ENCODE measurements at places on chromosomes 3 and 15.

- DNase-seq, result no peak
These were observed 744 bp downstream of the ZNF619 start for GRCh38 chr3:40477666-40478065.

DNA sequence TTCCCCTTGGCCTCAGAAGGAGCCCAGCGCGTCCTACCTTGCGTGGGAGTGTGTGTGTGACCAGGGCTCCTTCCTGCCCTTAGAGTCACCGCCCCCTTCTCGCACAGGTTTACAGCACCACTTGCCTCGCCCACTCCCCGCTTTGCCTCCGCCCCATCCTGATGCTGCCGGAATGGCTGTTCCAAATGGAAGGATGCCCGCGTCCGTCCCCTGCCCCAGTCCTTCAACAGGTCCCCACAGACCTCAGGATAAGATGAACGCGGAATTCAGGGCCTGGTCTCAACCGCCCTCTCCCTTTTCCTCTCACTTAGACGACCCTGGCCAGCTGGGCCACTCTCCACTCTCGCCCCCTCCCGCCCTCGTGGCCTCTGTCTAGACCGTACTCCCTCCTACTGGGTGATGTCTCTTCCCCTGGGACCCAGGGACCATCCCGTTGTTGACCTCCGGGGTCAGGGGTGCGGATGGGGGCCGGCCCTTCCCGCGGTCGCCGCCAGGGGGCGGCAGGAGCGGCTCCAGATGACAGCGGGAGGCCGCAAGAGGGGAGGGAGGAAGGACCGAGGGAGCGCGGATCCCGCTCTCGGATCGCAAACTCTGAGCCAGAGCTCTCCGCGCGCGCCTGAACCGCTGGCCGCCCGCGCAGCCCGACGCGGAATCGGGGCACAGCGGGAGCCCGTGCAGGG is at the start of gene THSD4:
THSD4 (plus strand) TSS at position 585 of the 680 bp plus-strand sequence.
- peak; percentile 33 for DNase-seq

DNA sequence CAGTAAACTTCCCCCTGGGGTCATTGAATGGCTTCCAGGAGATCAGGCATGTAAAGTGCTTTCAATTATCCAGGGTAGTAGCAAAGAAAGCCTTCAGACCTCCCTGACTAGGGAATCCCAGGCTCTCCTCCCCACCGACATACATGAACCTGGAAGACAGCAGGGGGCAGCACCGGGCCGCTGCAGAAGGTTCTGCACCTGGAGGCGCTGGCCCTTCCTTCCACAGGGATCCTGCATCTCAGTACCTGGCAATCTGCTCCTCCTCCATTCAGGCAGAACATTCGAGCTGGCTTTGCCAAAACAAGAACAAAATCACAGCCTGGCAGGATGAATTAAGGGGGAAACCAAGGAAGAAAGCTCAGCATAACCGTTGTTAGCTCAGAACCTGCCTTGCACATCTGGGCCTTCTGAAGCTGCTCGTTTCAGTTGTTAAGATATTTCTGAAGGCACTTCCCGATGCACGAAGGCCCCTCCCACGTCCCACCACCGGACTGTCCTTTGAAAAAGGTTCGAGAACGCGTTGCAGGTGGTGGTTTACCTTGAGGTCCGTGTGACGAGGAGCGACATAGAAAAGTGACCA is 237.7 kb downstream of the SLCO3A1 start:
- DNase-seq, result no peak

- DNase-seq, result no peak
These were observed 207.8 kb downstream of the MTHFS start for GRCh38 chr15:79689030-79689429.

DNA sequence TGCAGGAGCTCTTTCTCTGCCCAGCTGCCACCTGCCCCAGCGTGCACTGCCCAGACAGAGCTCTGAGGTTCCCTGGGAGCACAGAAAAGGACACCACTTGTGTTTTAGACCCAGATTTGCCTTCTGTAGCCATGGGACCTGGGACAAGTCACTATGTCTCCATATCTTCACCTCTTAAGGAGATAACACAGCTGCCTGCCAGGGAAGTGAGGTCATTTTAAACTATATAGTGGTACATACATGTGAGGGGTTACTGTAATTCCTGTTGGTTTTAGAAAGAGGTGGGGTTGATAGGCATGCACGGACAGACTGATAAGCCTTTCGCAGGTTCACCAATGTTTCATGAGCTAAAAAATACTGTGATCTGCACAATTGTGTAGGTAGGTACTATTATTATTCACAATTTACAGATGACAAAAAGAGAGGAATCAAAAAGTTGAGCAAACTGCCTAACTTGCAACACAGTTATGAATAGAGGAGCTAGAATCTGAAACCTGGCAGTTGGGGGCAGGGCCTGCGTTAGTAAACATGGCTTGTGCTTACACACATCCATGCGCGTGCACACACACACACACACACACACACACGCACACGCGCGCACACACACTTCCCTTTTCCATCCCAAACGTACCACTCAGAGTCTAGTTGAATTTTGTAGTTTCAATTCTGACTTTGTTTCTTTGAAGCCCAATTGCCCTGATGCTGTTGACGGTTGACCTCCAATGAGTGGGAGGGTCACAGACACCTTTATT is 193.6 kb downstream of the FAM43A start:
- no peak for DNase-seq

DNA sequence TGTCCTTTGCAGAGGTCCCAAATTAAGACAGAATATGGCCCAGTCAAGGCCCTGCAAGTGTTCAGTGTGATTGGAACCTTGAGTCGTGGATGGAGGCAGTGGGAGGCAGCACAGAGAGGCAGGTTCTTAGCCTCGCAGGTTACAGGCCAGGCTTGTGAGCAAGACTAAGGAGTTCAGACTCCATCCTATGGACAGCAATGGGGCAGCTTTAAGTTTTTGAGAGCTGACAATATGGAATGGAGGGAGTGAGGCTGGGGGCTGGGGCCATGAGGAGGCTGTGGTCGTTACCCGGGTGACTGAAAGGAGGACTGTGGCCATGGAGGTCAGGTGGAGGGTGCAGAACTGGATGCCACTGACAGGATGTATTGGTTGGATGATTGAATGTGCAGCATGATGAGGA is 74.1 kb upstream of the PRR23C start:
- DNase-seq, result no peak

- DNase-seq, result no peak
These were observed 108.3 kb upstream of the FRMD4B start for GRCh38 chr3:69494185-69494584.

- no peak for DNase-seq
These were observed 24.8 kb upstream of the VGLL4 start for GRCh38 chr3:11668243-11669235.

DNA sequence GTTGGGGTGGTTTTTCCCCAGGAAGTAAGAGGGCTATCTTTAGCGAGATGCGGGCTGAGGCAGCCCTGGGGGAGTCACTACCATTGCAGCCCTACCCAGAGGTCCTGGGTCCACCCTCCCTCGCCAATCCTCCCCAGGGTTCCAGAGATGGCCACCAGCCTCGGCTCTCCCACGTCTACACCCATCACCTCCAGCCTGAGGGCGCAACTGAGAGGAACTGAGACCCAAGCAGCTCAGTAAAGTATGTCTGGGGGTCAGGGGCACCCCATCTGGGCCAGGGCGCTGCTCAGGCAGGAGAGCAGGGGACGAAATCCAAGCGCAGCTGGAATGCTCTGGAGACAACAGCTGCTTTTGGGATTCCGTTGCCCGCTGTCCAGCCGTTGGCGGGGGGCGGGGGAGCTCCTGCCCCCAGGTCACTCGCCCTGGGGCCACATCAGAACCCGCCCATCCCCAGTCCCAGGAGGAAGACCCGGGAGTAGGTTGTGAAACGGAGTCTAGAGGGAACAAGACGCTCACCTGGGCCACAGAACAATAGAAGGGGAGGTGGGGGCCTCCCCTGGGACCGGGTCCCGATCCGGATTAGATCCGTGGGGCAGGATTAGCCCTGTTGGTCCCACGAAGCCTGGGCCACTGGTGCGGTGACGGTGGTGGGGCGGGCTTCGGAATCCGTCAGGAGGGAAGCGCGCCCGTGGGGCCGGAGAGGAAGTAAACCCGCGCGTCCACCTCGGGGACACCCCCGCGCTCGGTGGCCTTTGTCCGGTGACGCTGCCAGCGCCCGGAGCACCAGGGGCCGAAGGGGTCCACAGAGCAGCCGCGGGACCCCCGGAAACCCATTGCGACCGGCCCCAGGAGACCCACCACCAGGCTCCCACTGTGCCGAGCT is 1.4 kb upstream of the NDUFAF3 start:
- no peak for DNase-seq

DNA sequence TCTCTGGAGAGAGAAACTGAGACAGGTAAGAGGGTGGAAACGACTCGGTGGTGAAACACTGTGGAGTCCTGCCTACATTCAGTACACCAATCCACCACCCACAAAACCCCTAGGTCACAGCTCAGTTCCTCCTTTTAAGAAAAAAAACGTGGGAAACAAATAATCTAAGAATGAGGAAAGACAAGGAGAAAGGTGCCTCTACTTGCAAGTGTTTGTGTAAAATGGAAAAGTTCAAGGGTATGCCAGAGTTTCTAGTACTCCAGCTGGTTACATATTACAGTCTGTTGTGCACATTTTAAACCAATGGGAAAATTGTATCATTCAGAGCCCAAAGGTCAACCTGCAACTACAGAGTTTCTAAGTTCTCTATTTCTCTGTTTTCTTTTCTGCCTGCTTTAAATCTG is 32.2 kb downstream of the HGD start:
- DNase-seq, result no peak

GRCh38 chr3:40109641-40110490 is 199.6 kb upstream of the EIF1B start:
- no peak for DNase-seq

DNA sequence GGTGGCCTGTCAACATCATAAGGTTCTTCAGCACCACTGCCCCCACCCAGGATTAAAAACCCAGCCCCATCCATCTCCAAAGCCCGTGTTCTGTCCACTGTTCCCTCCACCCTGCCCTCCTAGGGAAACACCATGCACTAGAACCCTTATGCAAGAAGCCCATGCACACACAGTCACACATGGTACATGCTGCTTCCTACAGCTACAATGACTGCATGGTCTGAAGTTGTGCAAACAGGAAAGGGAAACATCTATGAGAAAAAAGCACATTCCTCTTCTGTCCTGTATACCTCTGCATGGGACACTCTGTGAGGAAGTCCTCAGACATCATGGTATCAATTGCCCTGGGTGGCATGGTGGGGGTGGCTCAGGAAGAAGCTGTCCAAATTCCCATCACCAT is 108.6 kb upstream of the MRPS22 start:
- no peak for DNase-seq

- DNase-seq, result no peak
These were observed 2.5 kb downstream of the HYAL2 start for GRCh38 chr3:50319894-50320625.

DNA sequence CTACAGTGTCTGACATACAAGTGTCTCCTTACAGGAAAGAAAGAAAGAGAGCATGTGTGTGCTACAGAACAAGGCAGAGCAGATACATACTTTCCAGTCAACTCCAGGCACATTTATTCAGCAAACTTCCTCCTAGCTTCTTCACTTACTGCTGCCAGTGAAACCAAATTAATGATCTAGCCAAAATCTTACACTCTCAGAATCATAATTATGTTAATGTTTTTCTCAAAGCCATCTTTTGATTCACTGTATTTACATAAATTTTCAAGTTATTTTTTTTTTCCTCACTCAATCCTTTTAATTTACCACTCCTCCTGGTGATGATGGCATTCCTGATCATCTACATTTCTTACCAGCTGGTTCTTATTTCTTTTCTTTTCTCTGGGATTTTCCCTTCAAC is 326.7 kb downstream of the IGSF11 start:
- no peak for DNase-seq

- no peak for DNase-seq
These were observed 89.2 kb upstream of the RORA start for GRCh38 chr15:61318301-61318700.

DNA sequence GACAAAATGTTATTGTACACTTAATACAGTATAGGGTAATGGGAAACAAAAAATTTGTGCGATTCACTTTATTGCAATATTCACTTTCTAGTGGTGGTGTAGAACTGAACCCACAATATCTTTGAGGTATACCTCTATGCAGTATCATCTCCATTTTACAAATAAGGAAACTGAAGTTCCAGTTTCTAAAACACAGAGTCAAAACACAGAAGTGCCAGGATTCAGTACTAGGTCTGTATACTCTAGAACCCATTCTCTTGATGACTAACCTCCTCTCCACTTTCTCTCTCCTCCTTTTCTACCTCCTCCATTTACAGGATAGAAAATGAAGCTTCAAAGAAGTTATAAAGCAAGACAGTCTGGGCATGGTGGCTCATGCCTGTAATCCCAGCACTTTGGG is 62.2 kb downstream of the MB21D2 start:
- no peak for DNase-seq

Data from RCC 7860 (cell line).